ENCODE measurements at places on chromosomes 12 and 14. TPM values are rescaled to one million over a fixed set of nuclear protein-coding genes. Genes with fewer than 3 reads are reported as not detected.

DNA sequence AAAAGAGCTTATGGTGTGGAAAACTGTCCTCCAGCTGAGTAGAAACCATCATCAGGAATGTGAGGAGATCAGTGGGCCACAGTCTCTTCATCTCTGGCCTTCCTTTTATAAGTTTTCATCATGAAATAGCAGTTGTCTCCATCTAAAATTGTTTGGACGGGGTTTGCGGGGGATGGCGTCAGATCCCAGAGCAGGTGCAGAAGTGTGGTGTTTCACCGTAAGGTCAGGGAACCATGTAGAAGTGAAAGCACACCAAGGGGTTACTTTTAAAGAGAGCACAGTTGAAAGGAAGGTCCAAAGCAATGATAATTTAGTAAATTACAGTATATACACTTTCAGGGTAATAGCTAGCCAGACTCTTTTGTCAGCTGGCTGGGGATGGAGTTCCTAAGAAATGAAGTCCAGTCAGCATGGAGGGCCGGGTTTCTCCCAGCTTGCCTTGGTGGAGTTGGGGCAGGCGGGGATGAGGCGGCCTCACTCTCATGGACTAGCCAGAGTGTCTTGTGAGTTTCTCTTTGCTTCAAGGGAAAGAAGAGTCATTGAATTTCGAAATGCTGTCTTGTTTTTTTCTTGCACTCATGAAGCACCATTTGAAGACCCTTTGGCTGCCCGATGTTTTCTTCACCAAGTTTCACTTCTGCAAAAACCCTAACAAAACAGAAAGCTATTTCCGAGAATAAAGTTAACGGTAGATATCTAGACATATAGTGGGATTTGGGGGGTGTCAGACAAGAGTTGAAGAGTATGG lies 100.6 kb downstream of the ETV6 start:
- no peak overlapping the region for H3K4me3 ChIP-seq
- H3K27ac ChIP-seq = no peak overlapping the region
- no peaks in the 10 kb centered on the region for H3K27me3 ChIP-seq
- DNase-seq = no peak
- peaks cover 32% of the 10 kb centered on the region for H3K36me3 ChIP-seq
- H3K4me1 ChIP-seq = peaks cover 28% of the 10 kb centered on the region

DNA sequence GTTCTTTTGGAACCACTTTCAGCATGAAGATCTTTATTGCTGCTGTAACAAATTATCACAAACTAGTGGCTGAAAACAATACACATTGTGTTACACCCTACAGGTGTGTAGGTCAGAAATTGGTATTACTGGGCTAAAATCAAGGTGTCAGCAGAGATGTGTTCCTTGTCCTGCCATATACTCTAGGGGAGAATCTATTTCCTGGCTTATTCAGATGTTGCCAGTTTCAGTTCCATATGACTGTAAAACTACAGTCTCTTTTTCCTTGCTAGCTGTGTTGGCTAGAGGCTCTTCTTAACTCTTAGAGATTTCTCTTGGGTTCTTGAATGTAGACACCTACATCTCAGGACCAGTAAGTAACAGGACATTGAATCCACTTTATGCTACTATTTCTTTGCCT lies 215.6 kb upstream of the PPFIA2 start:
- H3K4me1 ChIP-seq = no peaks in the 10 kb centered on the region
- H3K36me3 ChIP-seq = no peaks in the 10 kb centered on the region
- H3K27ac ChIP-seq = no peak overlapping the region
- no peak overlapping the region for H3K4me3 ChIP-seq

DNA sequence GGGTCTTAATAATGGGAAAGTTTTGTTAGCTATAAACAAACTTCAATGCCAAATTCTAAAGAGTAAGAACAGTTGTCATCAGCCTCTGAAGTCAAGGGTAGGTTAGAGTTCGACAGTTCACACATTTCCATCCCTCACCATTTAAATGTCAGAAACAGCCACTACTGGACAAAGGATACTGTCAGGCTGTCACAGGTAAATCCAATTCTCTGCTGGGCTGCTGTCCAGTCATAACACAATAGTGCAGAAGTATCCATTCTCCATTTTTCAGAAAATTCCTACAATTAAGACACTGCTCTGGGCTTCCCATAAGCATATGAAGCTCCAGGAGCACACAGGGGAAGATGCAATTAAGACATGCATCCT lies 221.4 kb downstream of the RPS29 start:
- H3K4me1 ChIP-seq = no peaks in the 10 kb centered on the region
- no peaks in the 10 kb centered on the region for H3K27me3 ChIP-seq
- no peak for DNase-seq
- no peak overlapping the region for H3K27ac ChIP-seq

DNA sequence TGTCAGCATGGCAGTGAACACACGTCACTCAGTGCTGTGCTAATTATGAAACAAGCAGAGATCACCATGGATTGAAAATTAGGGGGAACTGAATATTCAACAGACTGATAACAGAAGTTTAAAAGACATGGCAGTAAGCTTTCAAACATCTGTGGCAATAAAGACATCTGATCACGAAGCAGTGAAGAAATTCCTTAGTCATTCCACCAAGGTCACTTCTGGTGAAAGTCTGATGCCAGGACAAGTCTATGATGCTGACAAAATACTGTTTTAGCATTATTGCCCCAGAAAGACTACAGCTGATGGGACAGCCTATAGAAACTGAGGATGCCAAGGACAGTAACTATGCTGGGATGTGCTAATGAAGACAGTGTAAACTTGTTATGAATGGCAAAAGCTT lies 126.9 kb upstream of the RBM19 start:
- no peak for DNase-seq
- no peaks in the 10 kb centered on the region for H3K36me3 ChIP-seq
- peaks cover 3% of the 10 kb centered on the region for H3K27me3 ChIP-seq
- no peak overlapping the region for H3K4me3 ChIP-seq
- no peaks in the 10 kb centered on the region for H3K4me1 ChIP-seq
- no peak overlapping the region for H3K27ac ChIP-seq

DNA sequence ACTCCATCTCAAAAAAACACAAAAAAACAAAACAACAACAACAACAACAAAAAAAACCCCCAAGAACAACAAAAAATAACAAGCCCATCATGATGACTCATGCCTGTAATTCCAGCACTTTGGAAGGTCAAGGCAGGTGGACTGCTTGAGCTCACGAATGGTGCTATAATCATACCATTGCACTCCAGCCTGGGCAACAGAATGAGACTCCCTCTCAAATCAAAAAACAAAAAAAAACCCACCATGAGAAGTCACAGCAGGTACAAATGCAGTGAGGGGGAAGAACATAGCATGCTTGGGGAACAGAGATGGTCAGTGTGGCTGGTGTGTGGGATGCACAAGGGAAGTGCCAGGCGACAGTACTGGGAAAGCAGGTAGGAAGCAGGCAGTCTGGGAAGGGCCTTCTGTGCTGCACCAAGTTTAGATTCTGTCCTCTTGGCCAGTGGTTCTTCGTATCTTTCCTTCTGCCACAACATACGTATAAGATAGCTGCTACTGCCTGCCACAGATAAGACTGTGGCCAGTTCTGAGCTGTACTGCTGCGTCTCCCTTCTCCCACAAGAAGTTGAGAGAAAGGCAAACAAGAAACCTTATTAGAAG lies 28.0 kb downstream of the ATG14 start:
- H3K36me3 ChIP-seq = peaks cover 38% of the 10 kb centered on the region
- no peaks in the 10 kb centered on the region for H3K27me3 ChIP-seq
- no peak for DNase-seq

DNA sequence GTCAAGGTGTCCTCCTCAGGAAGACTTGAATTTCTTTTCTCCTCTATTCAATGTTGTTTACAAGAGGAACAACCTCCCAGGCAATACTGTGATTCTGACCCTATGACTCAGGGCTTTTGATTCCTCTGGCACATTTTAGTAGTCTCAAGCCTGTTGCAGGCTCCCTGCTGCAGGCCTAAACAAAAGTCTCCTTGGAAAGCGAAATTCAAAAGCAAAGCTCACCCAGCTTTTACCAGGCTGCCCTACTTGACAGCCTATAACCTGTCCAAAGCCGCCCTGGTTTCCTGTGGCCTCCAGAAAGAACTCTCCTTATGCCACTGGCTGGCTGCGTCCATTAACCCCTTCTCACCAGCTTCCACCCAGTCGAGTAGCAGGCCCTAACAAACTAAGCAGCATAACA lies 11.6 kb downstream of the FGD6 start:
- no peaks in the 10 kb centered on the region for H3K36me3 ChIP-seq
- H3K4me1 ChIP-seq = peaks cover 8% of the 10 kb centered on the region
- no peak overlapping the region for H3K4me3 ChIP-seq
- no peak for DNase-seq
- no peak overlapping the region for H3K27ac ChIP-seq

GRCh38 chr14:74510959-74511409 lies 17.4 kb downstream of the ISCA2 start:
- no peak for DNase-seq
- no peaks in the 10 kb centered on the region for H3K36me3 ChIP-seq
- H3K27me3 ChIP-seq = peaks cover 7% of the 10 kb centered on the region
- H3K4me1 ChIP-seq = peaks cover 8% of the 10 kb centered on the region

- DNase-seq = no peak
- H3K27me3 ChIP-seq = no peaks in the 10 kb centered on the region
- no peaks in the 10 kb centered on the region for H3K4me1 ChIP-seq
- H3K27ac ChIP-seq = no peak overlapping the region
- no peak overlapping the region for H3K4me3 ChIP-seq
Measured at GRCh38 chr14:27686137-27686536, 1080.5 kb upstream of the FOXG1 start.

DNA sequence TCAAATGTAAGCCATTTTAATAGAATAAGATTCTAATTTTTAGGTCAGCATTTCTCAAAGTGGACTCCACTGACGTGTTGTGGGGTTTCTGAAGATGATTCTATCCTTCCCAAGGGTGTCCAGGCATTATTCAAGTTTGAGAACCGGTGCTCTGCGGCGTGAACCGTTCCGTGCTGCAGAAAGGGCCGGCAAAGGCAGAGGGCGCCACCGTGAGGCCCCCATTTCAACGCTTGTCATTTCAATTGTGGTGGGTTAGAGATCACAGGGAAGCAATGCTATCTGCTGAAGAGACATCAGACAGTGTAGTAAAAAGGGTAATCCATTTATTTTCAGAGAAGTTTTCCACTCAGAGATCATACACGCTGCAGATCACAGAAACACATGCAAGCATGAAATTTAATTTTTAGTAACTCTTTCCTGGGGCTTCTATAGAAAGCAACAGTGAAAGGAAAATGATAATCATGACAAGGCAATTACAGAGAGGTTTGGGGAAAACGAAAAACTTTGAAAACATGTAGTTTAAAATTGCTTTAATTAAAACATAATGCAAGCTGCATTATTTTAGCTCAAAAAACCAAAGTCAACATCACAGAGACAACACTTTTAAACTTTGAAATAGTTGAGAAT lies 201.7 kb downstream of the EXOC5 start:
- no peak overlapping the region for H3K4me3 ChIP-seq
- peaks cover 23% of the 10 kb centered on the region for H3K27me3 ChIP-seq
- H3K27ac ChIP-seq = no peak overlapping the region

DNA sequence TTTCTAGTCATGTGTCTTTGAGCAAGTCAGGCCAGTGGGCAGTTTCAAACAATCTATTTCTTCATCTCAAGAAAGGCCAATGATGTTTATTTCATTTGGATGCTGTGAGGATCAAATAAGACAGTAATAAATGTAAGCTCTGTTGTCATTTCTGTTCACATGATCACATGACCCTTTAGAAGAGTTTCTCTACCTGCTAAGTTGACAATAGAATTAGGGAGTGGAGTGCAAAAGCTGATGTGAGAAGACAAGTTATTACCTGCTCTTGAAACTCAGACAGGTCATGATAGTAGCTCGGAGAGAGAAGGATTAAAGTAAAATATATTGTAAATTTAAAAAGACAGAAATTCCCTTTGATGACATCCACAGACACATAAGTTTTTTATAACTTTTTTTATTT lies 37.3 kb upstream of the DCN start:
- no peak overlapping the region for H3K4me3 ChIP-seq
- DNase-seq = no peak
- H3K4me1 ChIP-seq = no peaks in the 10 kb centered on the region
- H3K27me3 ChIP-seq = no peaks in the 10 kb centered on the region

DNA sequence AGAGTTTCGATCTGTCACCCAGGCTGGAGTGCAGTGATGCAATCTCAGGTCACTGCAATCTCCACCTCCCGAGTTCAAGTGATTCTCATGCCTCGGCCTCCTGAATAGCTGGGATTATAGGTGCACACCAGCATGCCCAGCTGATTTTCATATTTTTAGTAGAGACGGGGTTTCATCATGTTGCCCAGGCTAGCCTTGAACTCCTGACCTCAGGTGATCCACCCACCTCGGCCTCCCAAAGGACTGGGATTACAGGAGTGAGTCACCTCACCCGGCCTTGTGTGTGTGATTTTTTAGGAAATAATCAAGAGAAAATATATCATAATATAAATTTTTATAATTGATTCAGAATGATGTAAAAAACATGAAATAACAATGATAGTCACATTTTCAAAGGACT lies 1231.4 kb downstream of the GALC start:
- DNase-seq = no peak
- no peaks in the 10 kb centered on the region for H3K27me3 ChIP-seq
- no peaks in the 10 kb centered on the region for H3K4me1 ChIP-seq
- no peaks in the 10 kb centered on the region for H3K36me3 ChIP-seq
- H3K27ac ChIP-seq = no peak overlapping the region
- no peak overlapping the region for H3K4me3 ChIP-seq

The MYF5 gene
- not detected for total RNA-seq

The SLC4A8 gene
- total RNA-seq = 3.7 TPM

The KRT7 gene
- total RNA-seq = 3.5 TPM
